ENCODE measurements at places on chromosomes 13 and 19.
A peak's percentile ranks its signal among the peaks of the same experiment; 100 is the strongest.

GRCh38 chr13:27311518-27312210, 41.0 kb downstream of the RASL11A start:
- no peak for DNase-seq

GRCh38 chr13:59437544-59438301, 726.0 kb downstream of the DIAPH3 start:
- no peak for DNase-seq

DNA sequence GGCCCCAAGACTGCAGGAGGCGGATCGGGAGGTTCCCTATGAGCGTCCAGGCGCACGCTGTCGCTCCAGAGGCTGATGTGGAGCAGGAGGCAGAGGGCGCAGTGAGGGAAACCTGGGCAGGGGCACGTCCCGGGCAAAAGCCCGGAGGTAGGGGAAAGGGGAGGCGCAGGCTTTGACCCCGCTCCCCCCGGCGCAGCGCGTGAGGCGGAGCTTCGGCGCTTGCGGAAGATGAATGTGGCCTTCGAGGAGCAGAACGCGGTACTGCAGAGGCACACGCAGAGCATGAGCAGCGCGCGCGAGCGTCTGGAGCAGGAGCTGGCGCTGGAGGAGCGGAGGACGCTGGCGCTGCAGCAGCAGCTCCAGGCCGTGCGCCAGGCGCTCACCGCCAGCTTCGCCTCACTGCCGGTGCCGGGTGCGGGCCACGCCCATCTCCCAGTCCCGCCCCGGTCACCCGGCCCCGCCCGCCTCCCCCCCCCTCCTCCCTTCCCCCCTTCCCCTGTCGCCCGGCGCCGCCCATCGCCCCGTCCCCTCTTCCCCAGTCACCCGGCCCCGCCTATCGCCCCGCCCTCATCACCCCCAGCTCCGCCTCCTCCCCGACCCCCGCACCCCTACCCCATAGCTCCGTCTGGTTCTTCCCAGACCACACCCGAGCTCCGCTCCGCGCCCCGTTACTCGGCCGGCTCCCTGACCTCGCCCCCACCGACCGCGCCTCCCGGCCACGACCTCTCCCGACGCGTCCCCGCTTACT, 4.1 kb downstream of the HMG20B start:
- DNase-seq = peak; percentile 38

DNA sequence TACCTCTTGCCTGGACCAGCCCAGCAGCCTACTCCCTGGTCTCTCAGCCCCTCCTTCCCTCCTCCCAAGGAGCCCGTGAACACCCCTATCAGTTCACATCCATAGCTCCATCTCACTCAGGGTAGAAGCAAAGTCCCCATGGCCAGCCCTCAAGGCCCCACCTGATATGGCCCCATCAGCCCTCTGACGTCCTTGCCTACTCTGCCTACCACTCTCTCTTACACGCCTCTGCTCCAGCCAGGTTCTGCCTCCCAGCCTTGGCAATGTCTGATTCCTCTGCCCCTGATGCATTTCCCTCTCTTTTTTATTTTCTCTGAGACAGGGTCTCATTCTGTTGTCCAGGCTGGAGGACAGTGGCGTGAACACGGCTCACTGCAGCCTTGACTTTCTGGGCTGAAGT, 7.9 kb upstream of the SERTAD3 start:
- DNase-seq = no peak

GRCh38 chr13:110334841-110335490, 27.9 kb downstream of the COL4A2 start:
- no peak for DNase-seq

- no peak for DNase-seq
These were observed 19.8 kb upstream of the CEACAM4 start for GRCh38 chr19:41646589-41647204.

GRCh38 chr13:101554420-101555125, 102.1 kb downstream of the ITGBL1 start:
- DNase-seq = no peak

GRCh38 chr13:95180513-95181245, 120.6 kb downstream of the ABCC4 start:
- DNase-seq = no peak

DNA sequence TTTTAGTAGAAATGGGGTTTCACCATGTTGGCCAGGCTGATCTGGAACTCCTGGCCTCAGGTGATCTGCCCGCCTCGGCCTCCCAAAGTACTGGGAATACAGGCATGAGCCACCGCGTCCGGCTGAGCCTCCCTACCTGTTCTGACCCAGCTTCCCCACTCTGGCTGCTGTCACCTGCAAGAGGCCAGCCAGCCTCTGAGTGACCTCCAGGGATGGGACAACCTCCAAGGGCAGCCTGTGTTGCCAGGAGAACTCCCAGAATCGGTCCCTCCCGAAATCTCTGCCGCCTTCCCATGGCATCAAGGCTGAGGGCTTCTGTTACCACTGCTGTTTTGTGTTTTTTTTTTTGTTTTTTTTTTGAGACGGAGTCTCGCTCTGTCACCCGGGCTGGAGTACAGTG, 11.3 kb downstream of the CERS4 start:
- no peak for DNase-seq

- DNase-seq = peak; percentile 31
These were observed 485.5 kb downstream of the DIAPH3 start for GRCh38 chr13:59677966-59678814.

DNA sequence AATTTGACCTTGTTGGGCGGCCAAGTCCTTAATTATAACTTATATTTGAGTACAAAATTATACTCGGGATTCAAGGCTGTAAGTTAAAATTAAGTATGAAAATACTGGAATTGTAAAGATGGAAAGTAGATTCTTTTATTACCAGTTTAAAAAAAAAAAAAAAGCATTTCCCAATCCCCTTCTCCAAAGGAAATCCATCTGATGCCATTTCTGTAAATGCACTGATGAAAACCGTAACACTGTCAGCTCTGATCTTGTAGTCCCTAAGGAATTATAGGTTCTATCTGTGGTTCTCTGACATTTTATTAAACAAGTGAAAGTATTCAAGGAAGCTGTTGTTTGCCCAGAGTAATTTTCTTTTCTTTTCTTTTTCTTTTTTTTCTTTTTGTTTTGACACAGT, 41.6 kb upstream of the HNRNPA1L2 start:
- DNase-seq = peak; percentile 13

GRCh38 chr13:91768746-91769145, 370.3 kb downstream of the GPC5 start:
- no peak for DNase-seq

- no peak for DNase-seq
These were observed 7.4 kb upstream of the TPP2 start for GRCh38 chr13:102589301-102589822.

DNA sequence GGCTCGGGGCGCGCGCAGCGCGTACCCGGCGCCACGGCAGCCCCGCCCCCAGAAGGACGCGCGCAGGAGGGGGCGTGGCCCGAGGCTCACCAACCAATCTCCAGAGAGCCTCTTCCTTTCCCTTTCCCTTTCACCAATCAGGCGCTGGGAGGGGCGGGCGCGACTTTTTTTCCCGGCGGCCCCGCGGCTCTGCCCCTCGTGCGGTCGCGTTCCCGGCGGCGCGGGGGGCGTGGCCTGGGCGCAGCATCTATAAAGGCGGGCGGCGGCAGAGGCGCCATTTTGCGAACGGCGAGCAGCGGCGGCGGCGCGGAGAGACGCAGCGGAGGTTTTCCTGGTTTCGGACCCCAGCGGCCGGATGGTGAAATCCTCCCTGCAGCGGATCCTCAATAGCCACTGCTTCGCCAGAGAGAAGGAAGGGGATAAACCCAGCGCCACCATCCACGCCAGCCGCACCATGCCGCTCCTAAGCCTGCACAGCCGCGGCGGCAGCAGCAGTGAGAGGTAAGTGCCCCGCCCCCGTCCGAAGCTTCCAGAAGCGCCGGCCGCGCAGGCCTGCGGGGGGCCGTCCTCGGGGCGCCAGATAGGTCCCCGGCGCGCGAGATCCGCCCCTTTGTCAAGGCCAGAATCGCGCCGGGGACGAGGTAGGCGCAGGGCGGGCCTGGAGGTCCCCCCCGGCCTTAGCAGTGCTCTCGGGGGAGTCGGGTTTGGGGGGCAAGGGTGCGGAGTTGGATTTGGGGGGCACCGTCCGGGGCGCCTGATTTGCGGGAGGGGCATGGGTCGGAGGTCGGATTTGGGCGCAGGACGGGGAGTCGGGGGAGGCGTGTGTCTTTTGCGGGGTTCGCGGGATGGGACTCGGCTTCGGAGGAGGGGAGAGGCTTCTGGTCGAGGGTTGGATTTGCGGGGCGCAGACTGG, 12.5 kb downstream of the PEAK3 start:
- DNase-seq = peak; percentile 100

- peak; percentile 87 for DNase-seq
These were observed 422 bp upstream of the MTUS2 start for GRCh38 chr13:28819735-28820098.

DNA sequence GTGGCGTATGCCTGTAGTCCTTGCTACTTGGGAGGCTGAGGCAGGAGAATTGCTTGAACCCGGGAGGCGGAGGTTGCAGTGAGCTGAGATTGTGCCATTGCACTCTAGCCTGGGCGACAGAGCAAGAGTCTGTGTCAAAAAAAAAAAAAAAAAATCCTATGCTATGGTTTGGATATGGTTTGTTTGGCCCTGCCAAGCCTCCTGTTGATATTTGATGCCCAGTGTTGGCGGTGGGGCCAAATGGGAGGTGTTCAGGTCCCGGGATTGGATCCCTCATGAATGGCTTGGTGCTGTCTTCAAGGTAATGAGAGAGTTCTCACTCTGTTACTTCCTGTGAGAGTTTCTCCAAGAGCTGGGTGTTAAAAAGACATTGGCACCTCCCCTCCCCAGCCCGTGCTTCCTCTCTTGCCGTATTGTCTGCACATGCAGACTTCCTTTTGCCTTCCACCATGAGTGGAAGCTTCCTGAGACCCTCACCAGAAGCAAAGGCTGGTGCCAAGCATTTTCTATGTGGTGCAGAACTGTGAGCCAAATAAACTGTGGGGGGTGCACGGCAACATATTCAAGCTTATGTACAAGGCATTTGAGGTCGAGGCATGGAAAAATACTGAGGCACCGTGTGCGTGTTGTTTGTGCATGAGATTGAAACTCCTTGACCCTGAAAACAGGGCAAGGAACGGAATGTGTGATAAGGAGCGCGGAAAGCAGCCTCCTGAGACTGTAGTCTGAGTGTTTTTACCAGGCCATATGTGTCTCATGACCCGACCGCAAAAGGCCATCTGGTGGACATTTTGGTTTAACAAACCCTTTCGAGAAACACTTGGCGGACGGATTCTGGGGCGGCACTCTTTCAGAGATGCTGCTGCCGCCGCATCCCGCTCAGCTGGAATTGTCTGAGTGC, 7.3 kb downstream of the SIGLEC9 start:
- no peak for DNase-seq

DNA sequence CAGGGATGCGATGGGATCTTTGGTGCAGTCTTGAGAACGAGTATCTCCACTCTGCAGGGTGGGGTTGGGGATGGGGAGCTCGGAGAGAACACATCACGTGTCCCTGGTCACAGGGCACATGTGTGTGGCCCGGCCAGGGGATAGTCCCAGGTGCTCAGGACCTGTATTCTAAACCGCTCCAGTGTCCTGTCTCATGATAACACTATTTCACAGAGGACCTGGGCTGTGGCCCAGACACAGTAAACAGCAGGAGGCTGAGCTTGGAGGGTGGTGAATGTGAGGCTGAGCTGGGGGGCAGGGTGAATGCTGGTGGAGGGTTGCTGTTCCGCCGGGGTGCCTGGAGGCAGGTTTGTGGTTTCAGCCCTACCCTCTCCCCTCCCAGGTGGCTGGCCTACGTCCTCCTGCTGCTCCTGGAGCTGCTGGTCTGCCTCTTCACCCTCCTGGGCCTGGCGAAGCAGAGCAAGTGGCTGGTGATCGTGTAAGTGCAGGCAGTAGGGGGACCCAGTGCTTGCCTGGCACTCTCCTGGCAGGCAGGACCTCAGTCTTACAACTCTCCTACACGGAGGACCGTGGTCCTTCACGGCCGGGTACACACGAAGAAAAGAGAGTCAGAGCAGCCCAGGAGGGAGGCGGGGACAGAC, 11.1 kb downstream of the TTYH1 start:
- DNase-seq = peak; percentile 19

GRCh38 chr19:54040003-54040402, 23.7 kb downstream of the VSTM1 start:
- DNase-seq = peak; percentile 1

GRCh38 chr13:85828094-85828684, 29.0 kb upstream of the SLITRK6 start:
- peak; percentile 6 for DNase-seq

All from GM13977 (cell line).